Tibial nerve (tissue), 4 donors: ENCODE measurements at places on chromosomes 5 and 9. TPM values are rescaled to one million over a fixed set of nuclear protein-coding genes. Genes with fewer than 3 reads are reported as not detected.

Gene CTNNA1
- total RNA-seq = 292 TPM

Gene AFF4
- 73.7 TPM for total RNA-seq

Gene TICAM2
- 2.1 TPM for total RNA-seq

Gene COL23A1
- 12.3 TPM for total RNA-seq

Gene FAM163B
- total RNA-seq = 0.90 TPM

Gene ADAMTS12
- 10.4 TPM for total RNA-seq

Gene DMGDH
- 8.2 TPM for total RNA-seq

Gene IL13
- total RNA-seq = not detected

Gene CTNND2
- total RNA-seq = 2.5 TPM

DNA sequence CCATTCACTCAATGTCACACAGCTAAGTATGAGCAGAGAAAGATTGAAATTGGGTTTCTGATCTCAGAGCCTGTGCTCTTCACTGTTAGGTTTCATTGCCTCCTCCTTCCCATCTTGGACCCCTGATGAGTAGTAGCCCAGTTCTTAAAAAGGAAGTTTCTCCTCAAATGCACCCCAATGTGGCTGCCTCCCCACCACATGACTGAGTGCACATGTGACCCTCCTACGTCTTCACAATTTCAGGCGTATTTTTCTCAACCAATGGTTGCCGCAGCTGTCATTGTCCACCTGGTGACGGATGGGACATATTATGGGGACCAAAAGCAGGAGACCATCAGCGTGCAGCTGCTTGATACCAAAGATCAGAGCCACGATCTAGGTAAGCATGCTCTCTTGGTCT is 178.5 kb downstream of the PAPPA start:
- no peaks in the 10 kb centered on the region for H3K27me3 ChIP-seq
- H3K4me1 ChIP-seq = no peaks in the 10 kb centered on the region
- H3K36me3 ChIP-seq = no peaks in the 10 kb centered on the region
- H3K27ac ChIP-seq = no peak overlapping the region
- H3K4me3 ChIP-seq = no peak overlapping the region
- DNase-seq = no peak

DNA sequence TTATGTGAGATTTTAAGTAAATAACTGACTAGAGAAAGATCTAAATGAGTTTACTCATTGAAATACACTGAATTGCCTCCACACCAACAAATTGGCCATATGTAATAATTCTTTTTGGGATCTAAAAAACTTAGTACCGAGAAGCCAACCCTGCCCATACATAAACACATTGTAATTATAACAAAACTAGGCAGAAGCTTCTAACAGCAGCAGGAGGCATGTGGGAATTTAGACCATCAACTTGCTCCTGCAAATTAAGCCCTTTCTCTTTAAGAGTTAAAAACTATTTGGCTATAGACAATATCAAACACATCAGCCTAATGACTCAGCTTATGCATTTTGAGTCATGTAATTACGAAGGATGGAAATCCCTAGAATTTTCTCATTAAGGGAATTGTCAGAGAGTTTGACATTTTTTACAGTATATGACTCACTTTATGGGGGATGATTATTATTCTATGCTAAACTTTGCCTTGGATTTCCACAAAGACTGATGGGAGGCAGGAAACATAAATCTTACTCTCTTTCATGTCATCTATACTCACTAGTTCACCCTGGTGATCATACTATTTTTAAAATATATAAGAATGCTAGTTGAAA is 1.0 kb downstream of the IL7R start:
- H3K36me3 ChIP-seq = no peaks in the 10 kb centered on the region
- DNase-seq = no peak
- H3K27me3 ChIP-seq = no peaks in the 10 kb centered on the region
- H3K4me3 ChIP-seq = no peak overlapping the region
- peaks cover 9% of the 10 kb centered on the region for H3K4me1 ChIP-seq

DNA sequence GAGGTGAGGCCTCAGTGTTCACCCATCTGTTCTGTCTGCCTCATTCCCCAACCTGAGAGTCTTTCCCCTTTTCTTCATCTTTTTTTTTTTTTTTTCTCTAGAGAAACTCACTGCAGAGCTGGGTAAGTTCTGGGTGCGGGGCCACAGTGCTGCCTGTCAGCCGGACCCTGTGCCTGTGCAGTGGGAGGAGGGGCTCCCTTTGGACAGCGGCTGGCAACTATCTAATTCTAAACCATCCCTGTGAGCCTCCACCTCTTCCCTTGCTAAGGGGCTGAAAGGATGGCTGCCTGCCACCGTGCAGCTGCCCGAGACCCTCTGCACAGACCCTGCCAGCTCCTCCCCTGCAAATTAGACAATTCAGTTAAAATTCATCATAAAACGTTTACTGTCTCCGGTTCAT is 14.1 kb downstream of the BTNL9 start:
- H3K27ac ChIP-seq = no peak overlapping the region
- no peaks in the 10 kb centered on the region for H3K36me3 ChIP-seq
- peaks cover 96% of the 10 kb centered on the region for H3K27me3 ChIP-seq
- no peaks in the 10 kb centered on the region for H3K4me1 ChIP-seq
- peak overlapping the region; percentile 57 for H3K4me3 ChIP-seq

GRCh38 chr5:179268966-179269693 is 76.1 kb downstream of the ADAMTS2 start:
- H3K27me3 ChIP-seq = no peaks in the 10 kb centered on the region
- DNase-seq = no peak
- peaks cover 97% of the 10 kb centered on the region for H3K4me1 ChIP-seq
- H3K27ac ChIP-seq = no peak overlapping the region

DNA sequence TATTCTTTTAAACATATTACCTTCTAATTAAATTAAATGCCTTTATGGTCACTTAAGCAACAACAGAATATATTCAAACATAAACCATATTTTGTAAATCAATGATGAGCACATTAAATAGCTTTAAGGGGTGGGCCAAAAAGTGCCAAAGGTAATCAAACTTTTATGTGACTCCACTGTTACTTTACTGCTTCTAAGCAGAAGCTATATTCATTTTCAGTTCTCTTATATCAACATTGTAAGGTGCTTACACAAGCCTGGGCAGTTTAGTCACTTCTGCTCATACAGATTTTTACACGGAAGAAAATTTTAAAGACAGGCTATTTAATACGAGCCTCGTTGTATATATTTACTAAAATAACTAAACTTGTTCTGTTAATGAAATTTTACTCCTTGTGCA is 29.9 kb downstream of the RFX3 start:
- DNase-seq = no peak
- no peaks in the 10 kb centered on the region for H3K36me3 ChIP-seq
- no peaks in the 10 kb centered on the region for H3K27me3 ChIP-seq
- peaks cover 4% of the 10 kb centered on the region for H3K4me1 ChIP-seq
- no peak overlapping the region for H3K27ac ChIP-seq

DNA sequence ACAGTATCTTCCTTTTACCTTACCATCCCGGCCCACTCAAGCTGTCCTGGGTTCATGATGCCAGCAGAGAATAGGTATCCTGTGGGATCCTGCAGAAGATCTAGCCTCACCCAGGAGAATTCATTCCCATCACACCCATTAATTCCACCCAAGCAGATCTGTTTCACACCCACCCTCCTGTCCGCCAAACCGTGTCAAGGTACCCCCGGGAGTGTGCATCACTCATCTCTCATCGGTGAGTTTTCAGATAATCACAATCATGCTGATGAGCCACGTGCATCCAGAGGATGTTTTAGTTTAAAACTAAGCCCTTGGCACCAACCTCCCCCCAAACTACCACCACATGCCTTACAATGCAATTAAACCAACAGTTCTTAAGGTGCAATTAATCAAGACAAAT is 18.8 kb downstream of the ANKH start:
- no peaks in the 10 kb centered on the region for H3K36me3 ChIP-seq
- DNase-seq = no peak
- H3K4me3 ChIP-seq = no peak overlapping the region
- H3K27me3 ChIP-seq = no peaks in the 10 kb centered on the region
- no peaks in the 10 kb centered on the region for H3K4me1 ChIP-seq

DNA sequence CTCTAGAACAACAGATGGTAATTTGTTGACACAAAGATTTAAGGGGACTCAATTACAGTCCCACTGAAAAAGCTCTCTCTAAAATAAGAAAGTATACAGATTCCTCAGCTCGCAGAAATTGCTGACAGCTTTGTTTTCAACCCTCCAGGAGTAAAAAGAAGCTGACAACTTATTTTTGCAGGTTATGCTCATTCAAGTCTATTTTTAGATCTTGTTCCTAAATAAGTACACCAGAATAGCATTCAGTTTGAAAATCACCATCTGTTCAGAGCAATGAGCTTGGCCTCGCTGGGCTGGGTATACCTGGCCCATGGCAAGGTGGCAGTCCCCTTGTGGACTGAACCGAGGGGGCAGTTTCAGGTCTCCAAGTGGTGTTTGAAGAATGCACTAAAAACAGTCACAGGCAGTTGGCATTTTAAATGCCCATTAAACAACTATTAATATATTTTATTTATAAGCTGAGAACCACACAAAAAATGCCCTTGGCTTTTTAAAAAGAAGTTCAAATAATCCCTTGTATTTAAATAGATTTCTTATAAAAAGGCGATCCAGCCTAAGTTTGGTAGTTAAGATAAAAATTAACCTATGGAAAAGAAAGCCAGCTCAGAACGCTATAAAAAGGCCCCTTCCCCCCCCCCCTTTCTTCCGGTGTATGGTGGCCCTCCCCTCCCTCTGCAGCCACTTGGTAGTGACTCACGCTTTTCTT is 169.2 kb downstream of the AUH start:
- no peak overlapping the region for H3K4me3 ChIP-seq
- H3K36me3 ChIP-seq = no peaks in the 10 kb centered on the region
- H3K27me3 ChIP-seq = no peaks in the 10 kb centered on the region
- DNase-seq = no peak
- H3K27ac ChIP-seq = peak overlapping the region; percentile 94
- peaks cover 56% of the 10 kb centered on the region for H3K4me1 ChIP-seq

- no peak overlapping the region for H3K4me3 ChIP-seq
- no peak overlapping the region for H3K27ac ChIP-seq
- DNase-seq = no peak
- H3K36me3 ChIP-seq = no peaks in the 10 kb centered on the region
- H3K4me1 ChIP-seq = no peaks in the 10 kb centered on the region
Observed at GRCh38 chr9:69157751-69158466, 16.2 kb upstream of the TJP2 start.

DNA sequence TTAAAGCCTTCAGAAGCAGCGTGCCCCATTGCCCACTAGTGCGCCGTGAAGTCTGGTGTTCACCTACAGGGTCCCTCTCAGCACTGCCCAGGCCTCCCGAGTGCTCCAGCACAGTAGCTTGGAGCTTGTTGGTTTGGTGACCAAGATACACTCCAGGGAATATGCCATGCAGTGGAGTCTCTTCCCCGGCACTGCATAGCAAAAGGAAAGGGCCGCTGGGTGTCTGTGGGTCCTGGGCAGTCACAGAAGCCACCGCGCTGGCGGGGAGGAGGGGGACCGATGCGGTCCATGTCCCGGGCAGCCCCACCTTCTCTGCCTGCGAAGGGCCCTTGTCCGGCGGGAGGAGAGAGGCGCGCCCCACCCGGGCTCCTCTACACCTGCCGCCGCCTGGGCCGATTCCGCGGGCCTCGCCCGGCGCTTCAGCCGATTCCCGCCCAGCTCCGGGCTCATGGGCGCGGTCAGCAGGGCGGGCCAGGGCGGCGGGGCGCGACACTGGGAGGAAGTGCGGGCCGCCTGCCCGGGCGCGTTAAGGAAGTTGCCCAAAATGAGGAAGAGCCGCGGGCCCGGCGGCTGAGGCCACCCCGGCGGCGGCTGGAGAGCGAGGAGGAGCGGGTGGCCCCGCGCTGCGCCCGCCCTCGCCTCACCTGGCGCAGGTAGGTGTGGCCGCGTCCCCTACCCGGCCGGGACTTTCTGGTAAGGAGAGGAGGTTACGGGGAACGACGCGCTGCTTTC is at the start of gene SYK:
SYK (plus strand) TSS at position 579 of the 732 bp plus-strand sequence. CDS start 42,080 bp downstream, outside the sequence.
- H3K27me3 ChIP-seq = no peaks in the 10 kb centered on the region
- no peak for DNase-seq
- peak within 1 kb of the TSS; percentile 47 for H3K4me3 ChIP-seq
- H3K27ac ChIP-seq = no peak within 1 kb of the TSS
- no peaks in the 10 kb centered on the region for H3K36me3 ChIP-seq
- H3K4me1 ChIP-seq = peaks cover 4% of the 10 kb centered on the region

- peaks cover 11% of the 10 kb centered on the region for H3K27me3 ChIP-seq
- no peak overlapping the region for H3K4me3 ChIP-seq
- no peaks in the 10 kb centered on the region for H3K4me1 ChIP-seq
- no peak overlapping the region for H3K27ac ChIP-seq
Observed at GRCh38 chr9:126506361-126507317, 107.1 kb upstream of the LMX1B start.

- DNase-seq = no peak
- peaks cover 73% of the 10 kb centered on the region for H3K36me3 ChIP-seq
- H3K27me3 ChIP-seq = no peaks in the 10 kb centered on the region
- no peak overlapping the region for H3K27ac ChIP-seq
Observed at GRCh38 chr5:36177154-36177553, 25.2 kb downstream of the SKP2 start.

DNA sequence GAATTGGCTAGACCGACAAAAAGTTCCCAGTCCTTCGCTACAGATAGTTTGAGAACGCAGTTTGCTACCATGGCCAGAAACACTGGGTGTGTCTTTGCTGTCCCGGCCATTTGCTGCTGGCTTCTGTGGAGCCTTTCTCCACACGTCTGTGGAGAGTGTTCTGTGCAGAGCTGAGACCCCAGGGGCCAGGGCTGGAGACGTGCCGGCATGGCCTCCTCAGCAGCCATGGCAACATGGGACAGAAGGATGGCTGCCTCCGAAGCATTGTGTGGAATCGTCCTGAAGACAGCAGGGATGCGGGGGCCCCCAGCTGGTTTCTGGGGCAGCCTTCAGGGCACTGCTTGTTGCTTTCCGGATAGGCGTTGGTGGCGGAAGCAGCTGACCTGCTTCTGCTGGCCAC is 142.8 kb downstream of the GADD45G start:
- H3K27me3 ChIP-seq = no peaks in the 10 kb centered on the region
- DNase-seq = no peak
- H3K4me1 ChIP-seq = no peaks in the 10 kb centered on the region
- no peak overlapping the region for H3K4me3 ChIP-seq

GRCh38 chr9:87898151-87898550 is 15.5 kb downstream of the SPATA31E1 start:
- no peak overlapping the region for H3K4me3 ChIP-seq
- H3K27ac ChIP-seq = no peak overlapping the region
- H3K27me3 ChIP-seq = no peaks in the 10 kb centered on the region
- H3K4me1 ChIP-seq = no peaks in the 10 kb centered on the region

DNA sequence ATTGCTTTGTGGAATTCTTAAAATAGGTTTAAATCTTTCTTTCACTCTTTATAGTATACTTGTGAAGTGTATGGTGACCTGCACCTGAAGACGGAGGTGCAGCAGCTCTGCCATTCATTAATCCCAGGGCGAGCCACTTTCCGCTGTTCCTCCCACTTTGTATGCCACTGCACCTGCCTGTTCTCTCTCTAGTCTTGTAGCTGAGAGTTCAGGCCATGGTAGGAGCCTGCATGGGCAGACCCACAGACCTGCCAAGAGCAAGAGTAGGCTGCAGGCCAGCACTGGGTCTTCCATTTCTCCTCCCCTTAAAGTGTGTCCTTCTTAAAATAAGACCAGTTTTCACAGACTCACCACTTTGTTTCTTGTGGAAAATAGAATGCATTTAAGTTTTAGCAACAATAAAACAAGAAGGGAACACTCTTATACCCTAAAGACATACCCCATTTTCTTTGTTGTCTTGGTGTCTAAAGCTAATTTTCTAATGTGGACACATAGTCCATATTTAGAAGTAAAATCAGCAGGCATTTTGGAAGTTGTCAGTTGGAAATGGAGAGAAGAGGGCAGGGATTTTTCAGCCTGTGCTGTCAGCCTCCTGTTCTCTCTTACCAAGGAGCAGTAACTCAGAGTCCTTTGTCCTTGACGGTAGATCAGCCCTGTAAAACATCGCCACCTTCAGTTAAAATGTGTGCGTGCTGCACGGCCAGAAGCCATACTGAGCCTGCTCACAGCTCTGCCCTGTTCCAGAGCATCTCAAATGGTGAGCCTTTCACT is 103.2 kb downstream of the SNCAIP start:
- no peaks in the 10 kb centered on the region for H3K27me3 ChIP-seq
- H3K4me1 ChIP-seq = no peaks in the 10 kb centered on the region
- no peak overlapping the region for H3K4me3 ChIP-seq
- DNase-seq = peak; percentile 40
- H3K36me3 ChIP-seq = no peaks in the 10 kb centered on the region
- no peak overlapping the region for H3K27ac ChIP-seq
